ENCODE measurements at places on chromosomes 5 and 9. TPM values are rescaled to one million over a fixed set of nuclear protein-coding genes. Genes with fewer than 3 reads are reported as not detected.

The BRINP1 gene
- total RNA-seq = 8.9 TPM

The F2RL1 gene
- 121 TPM for total RNA-seq

The FOXD4L4 gene
- 0.20 TPM for total RNA-seq

The TSLP gene
- total RNA-seq = 3.2 TPM

The C9orf153 gene
- 0.98 TPM for total RNA-seq

The SETX gene
- total RNA-seq = 57.8 TPM

The C9orf50 gene
- 0.26 TPM for total RNA-seq

The SLC34A1 gene
- total RNA-seq = not detected

The TSSK1B gene
- total RNA-seq = 0.46 TPM

The FOXD4L3 gene
- 0.10 TPM for total RNA-seq

The UGT3A1 gene
- not detected for total RNA-seq

The CARD6 gene
- 13.0 TPM for total RNA-seq

The C5orf47 gene
- not detected for total RNA-seq

The PFN3 gene
- total RNA-seq = not detected

The PCDHA2 gene
- 0.07 TPM for total RNA-seq

Measured in smooth muscle cell of the pulmonary artery (primary cell).